ENCODE measurements at places on chromosomes 4 and X.
A peak's percentile ranks its signal among the peaks of the same experiment; 100 is the strongest.

DNA sequence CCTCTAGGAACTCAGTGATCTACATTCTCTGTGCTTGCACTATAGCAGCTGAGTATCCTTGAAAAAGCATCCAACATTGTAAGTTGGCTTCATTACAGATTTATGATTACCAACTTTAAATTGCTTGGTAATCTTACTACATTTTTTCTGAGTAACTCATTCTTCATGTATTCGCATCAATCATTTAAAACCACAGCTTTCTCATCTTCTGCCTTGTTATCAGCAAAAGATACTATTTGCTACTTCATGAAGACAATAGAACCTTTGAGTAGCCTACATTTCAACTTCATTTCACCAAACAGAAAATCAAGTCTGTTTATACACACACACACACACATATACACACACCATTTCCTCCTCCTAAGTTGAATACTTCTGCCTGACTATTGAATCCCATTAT, 6.2 kb upstream of the DCAF8L2 start:
- no peak for DNase-seq

GRCh38 chr4:118032691-118033090, 1.6 kb upstream of the NDST3 start:
- peak; percentile 69 for DNase-seq

GRCh38 chr4:27327421-27328181, 467.0 kb downstream of the STIM2 start:
- DNase-seq, result no peak

GRCh38 chr4:109816082-109816442, 500 bp downstream of the GAR1 start:
- no peak for DNase-seq

GRCh38 chrX:137575596-137576255, 9.8 kb downstream of the ZIC3 start:
- no peak for DNase-seq

DNA sequence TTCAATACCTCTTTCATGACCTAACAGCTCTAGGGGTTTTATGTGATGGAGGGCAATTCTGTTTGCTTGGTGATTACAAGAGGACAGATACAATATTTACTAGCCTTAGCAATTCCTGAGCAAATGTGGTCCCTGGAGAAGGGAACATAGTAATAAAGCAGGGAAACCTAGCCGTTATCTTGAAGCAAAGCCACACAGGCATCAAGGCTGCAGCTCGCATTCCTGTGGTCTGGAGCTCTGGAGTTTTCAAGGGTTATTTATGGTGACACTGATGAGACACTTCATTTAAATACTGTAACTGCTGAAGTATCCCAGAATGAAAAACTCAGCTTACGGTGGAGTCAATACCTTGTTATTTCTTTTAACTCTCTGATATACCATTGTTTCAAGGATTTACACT, 66.8 kb downstream of the AFF2 start:
- no peak for DNase-seq

- DNase-seq, result peak; percentile 12
Measured at GRCh38 chr4:49032440-49033161, 46.5 kb downstream of the CWH43 start.

GRCh38 chrX:96464880-96465558, 219.6 kb upstream of the DIAPH2 start:
- no peak for DNase-seq

GRCh38 chrX:23061116-23061515, 61.4 kb downstream of the DDX53 start:
- DNase-seq, result no peak

DNA sequence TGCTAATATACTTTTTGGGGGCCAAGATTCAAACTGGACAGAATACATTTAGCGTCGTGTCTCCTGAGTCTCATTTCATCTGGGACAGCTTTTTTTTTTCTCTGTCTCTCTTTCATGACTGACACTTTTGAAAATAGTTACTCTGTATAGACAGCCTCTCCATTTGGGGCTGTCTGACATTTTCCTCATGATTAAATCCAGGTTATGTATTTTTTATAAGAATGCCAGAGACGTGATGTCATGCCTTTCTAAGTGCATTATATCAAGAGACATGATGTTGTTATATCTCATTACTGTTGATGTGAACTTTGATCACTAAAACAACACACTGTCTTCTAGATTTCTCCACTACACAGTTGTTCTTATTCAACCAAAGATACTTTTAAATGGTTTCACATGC, 199.0 kb downstream of the BANK1 start:
- DNase-seq, result no peak

- DNase-seq, result no peak
Measured at GRCh38 chrX:147183161-147183560, 368.6 kb upstream of the CXorf51A start.

DNA sequence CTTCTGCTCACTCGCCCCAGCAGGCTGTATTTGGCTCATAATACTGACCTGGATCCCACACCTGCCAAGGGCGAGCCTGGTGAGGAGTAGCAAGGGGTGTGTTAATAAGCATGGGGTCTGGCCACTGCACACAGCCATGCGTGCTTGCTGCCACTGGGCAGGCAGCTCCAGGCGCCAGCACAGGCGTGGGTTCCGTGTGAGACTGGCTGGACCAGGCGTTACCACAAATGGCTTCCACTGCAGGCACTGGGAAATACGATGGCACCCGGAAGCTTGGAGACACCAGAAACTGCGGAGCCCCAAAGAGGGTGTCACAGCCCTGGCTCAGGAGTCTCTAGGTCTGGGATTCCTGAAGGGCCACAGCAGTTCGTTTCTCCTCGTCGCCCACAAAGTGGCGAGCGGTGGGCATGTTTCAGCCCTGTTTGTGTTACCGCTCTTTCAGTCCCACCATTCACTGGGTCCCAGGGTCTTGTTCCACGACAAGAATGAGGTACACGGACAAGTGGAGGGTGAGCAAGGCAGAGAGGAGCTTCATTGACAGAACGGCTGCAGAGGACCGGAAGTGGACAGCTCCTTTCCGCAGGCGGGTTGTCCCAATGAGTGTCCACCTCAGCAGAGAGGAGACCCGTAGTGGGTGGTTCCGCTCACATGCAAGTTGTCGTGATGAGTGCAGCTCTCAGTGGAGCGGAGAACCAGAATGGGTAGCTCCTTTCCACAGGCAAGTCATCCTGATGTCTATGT, 428.9 kb downstream of the EPHA5 start:
- DNase-seq, result no peak

- DNase-seq, result no peak
Measured at GRCh38 chr4:1277667-1278665, 11.7 kb upstream of the MAEA start.

DNA sequence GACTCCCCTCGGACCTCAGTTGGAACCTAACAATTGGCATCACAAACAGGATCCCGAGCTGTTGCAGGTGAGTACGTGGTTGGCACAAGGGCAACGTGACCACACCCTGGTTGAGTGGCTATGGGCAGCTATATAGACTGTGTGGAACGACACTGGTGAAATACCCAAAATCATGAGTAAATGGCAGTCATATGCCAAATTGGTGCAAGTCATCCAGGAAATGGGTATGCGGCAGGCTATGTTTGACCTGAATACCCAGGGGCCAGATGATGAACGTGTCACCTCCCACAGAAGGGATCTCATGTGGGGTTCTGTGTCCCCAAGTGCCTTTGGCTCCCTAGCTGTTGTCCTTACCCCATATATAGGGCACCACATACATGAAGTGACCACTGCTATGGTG, 53.2 kb upstream of the CCDC149 start:
- no peak for DNase-seq

GRCh38 chr4:24249972-24250371, 334.4 kb downstream of the DHX15 start:
- no peak for DNase-seq

GRCh38 chr4:107654694-107655093, 65.3 kb downstream of the PAPSS1 start:
- DNase-seq, result peak; percentile 69

- no peak for DNase-seq
Measured at GRCh38 chr4:147651563-147651962, 32.4 kb downstream of the PRMT9 start.

GRCh38 chrX:72652082-72652481, 62.0 kb downstream of the PHKA1 start:
- DNase-seq, result peak; percentile 25

- no peak for DNase-seq
Measured at GRCh38 chr4:38605753-38606586, 58.0 kb upstream of the KLF3 start.

DNA sequence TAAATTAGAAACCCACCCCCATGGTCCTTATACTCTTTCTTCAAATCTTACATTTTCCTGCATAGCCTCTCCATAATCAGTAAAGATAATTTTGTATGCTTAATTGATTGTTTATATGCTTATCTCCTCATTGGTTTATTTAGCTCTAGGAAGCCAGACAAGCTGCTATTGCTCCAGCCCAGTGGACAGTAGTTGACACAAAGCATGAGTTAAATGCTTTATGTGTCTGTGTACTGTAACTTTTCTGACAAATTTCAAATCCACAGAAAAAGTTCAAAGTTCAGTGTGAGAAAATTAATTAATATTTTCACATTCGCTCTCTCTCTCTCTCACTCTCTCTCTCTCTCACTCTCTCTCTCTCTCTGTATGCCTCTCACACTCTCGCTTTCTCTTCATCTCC, 181.7 kb downstream of the GABRB1 start:
- DNase-seq, result no peak

- DNase-seq, result no peak
Measured at GRCh38 chr4:85928775-85929591, 430.9 kb downstream of the MAPK10 start.

GRCh38 chr4:74624351-74625151, 169.8 kb downstream of the BTC start:
- DNase-seq, result no peak

- no peak for DNase-seq
Measured at GRCh38 chr4:37917388-37917787, 26.5 kb downstream of the TBC1D1 start.

GRCh38 chr4:98093662-98094061, 49.6 kb downstream of the STPG2 start:
- no peak for DNase-seq

GRCh38 chr4:153021276-153021675, 85.2 kb downstream of the FHDC1 start:
- no peak for DNase-seq

GRCh38 chr4:121711263-121712000, 14.7 kb upstream of the ANXA5 start:
- DNase-seq, result peak; percentile 53

- DNase-seq, result no peak
Measured at GRCh38 chr4:133565379-133565778, 416.3 kb downstream of the PCDH10 start.

- no peak for DNase-seq
Measured at GRCh38 chr4:102541697-102542096, 40.5 kb downstream of the NFKB1 start.

DNA sequence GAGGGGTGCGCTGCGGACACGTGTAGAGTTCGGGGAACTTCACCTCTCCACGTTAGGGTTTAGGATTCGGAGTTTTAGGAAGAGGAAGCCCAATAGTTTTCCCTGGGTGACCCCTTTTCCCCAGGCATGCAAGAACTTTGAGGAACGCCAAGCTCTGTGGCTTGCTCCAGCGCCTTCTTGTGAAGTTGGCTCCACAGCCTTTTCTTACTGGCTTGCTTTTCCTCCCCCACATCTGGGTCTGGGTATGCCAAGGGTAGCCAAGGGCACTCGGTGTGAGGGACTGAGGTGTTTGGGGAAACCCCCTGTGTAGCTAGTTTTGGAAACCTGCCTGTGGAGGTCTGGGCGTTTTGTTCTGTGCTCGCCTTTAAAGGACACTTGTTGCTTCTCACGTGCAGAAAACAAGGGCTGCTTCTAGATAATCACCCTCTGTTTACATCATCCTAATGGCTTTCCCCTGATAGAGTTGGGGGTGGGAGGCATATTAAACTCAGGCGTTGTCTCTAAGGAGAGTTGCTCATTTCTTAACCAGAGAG, 746 bp downstream of the EDNRA start:
- DNase-seq, result no peak

GRCh38 chrX:79161655-79162054, 17.2 kb downstream of the GPR174 start:
- DNase-seq, result no peak
